T follicular helper cell (primary cell): ENCODE measurements at places on chromosomes 6 and 20.

DNA sequence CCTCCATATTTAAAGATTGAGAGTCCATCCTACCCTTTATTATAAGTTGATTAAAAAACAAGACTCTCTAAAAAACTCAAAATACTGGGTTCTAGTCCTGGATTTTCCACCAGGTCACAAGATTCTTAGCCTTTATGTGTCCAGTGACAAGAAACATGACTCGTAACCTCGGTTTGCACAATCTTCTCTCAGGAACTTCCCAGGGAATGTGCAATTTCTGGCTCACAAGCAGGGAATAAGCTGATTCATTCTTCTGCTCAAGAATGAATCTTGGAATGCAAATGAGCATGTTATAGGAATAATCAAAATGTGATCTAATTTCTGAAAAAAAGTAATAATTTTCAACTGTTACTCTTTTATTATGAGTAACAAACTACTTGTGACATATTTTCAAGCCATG, 45.1 kb downstream of the OGFRL1 start:
- DNase-seq, result no peak

DNA sequence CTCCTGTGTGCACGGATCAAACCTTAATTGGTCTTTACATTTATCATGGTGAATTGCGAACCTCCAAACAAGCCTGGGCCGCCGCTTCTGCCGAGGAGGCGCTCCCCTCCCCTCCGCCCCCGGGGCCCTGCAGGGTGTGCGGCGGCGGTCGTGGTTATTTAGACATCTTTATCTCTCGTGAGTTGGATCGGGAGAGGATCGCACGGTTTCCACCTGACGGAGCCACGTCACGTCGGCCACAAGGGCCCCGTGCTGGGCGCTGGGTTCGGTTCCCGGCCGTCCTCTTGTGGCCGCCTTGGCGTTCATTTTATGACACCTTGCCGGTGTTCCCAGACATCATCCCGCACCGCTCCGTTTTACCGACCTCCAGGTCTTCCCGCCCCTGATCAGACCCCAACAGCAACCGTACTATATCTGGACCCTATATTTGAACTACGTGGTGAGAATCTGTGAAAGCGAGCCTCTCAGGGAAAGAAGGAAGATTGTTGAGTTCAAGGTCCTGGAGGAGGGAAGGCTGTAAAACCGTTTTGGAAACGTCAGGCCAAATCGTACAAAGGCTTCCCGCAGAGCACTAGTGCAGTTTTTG, 1.3 kb upstream of the CNR1 start:
- DNase-seq, result no peak

GRCh38 chr6:142613981-142614380, 312.2 kb downstream of the ADGRG6 start:
- DNase-seq, result no peak

GRCh38 chr6:131213501-131213990, 78.3 kb downstream of the AKAP7 start:
- no peak for DNase-seq

- no peak for DNase-seq
These were observed 15.3 kb upstream of the NINL start for GRCh38 chr20:25600632-25601031.

DNA sequence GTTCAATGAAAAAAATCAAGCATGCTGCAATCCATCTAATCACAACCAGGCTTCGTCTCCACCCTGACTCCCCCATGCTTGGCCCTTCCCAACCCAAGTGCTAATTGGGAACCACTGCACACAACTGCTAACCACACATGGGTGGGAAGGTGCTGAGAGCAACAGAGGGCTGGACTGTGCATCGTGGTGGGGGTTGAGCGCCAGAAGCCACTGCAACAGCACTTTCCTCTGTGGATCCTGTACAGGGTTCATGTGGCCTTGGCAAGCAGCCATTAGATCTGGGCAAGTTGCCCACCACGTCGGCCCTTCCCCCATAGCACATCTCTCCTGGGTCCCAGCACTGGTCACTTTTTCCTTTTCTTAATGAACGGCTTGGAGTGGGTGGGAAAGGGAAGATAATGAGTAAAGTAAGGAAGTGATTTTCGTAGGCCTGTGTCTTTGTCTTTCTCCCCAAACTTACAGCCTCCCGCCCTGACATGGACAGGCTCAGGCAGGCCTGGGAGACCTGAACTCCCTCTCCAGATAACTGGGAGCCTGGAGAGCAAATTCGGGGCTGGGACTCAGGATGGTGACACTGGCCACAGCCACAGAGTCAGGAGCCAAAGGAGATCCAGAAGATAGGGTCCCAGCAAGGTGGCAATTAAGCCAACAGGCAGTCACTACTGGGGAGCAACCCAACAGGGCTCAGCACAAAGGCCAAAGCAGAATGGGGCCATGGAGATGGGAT, 34.4 kb upstream of the MRPS10 start:
- no peak for DNase-seq

DNA sequence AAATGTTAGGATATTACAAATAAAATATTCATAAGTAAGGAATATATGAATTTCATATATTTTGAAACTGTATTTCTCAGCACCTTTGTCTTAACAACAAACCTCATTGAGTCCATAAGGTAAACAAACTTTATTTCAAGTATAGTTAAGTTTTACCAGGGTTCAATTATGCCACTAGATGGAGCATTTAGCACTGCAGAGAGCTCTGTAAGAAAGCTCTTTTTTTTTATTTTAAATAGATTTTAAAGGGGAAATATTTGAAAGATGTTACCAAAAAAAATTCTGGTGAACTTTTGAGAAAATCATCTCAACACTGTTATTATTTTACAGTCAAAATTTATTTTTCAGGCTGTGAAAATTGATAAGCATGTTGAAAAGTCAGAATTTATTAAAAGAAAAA, 955.2 kb upstream of the EYS start:
- DNase-seq, result no peak

DNA sequence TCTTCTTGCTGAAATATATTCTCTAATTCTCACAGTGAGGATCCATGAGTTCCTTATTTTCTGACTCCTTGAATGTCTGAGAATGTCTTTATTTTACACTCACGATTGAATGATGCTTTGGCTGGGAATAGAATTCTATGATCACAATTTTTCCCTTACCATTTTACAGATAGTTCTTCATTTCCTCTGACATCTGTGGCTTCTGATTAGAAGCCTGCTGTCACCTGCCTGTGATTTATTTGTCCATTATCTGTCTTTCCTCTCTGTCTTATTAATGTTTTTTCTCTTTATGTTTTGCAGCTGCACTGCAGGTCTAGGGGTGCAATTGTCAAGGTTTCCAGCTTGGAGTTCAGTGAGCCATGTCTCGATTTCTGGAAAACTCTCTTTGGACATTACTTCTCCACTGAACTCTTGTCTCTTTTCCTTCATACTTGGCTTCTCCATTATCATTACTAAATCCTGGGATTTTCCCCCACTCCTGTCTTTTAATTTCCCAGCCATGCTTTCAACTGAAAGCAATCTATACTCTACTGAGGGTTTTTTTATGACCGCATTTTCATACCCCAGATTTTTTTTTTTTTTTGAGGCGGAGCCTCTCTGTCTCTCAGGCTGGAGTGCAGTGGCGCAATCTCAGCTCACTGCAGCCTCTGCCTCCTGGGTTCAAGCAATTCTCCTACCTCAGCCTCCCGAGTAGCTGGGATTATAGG, 121.2 kb upstream of the PRND start:
- no peak for DNase-seq

- DNase-seq, result no peak
These were observed 352.1 kb upstream of the SOX4 start for GRCh38 chr6:21241231-21242130.

DNA sequence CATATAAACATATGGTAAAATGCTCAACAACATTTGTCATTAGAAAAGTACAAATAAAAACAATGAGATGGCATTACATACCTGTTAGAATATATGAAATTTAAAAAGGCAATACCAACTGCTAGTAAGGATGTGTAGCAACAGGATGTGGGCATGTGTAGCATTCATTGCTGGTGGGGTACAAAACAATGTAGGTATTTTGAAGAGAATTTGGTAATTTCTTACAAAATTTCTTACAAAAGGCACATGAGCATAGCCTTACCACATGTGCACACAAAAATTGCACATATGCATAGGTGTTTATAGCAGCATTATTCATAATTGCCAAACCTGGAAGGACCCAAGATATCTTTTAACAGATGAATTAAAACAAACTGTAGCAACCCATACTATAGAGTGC, 1355.1 kb upstream of the CITED2 start:
- no peak for DNase-seq

- no peak for DNase-seq
These were observed 26.7 kb downstream of the ZNF337 start for GRCh38 chr20:25669826-25670422.

DNA sequence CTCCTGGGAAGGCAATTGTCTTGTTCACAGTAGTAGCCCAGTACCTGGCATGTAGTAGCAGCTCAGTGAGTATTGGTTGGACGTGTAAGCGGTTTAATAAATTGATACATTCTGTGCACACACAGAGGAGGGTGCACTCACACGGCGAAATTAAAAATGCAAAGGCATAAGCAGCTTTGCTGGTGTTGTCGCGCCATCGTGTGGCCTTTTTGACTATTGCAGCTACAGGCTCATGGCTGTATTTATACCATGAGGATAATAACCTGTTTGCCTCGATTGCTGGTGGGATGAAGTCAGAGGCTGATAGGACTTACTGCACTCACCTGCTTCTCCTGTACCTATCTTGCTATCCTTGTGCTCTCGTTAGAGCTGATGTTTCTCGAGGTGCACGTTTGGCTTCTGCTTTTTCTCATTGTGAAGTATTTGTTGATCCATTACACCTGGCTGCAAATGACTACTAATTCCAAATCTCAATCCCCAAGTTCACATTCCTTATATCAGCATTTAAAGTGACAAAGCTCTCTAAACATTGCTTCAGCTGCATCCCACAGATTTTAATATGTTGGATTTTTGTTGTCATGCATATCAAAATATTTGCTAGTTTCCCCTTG, 61.5 kb downstream of the TBXT start:
- DNase-seq, result peak; percentile 36

DNA sequence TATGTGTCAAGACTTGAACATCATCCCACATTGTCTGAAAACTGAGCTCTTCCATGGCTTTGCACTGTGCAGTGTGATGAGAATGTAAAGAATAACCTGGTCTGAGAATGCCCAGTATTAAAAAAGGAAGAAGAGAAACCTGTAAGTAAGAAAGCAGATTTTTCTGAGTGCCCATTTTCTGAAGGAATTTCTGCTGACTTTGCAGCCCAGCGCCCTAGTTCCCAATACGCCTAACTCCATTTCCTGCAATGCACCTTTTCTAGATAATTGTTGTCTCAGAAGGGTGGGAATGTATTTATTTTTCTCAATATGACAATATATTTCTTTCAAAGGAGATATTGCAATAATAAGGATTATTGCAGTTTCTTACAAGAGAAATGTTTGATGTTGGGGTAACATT, 231.5 kb downstream of the HAO1 start:
- no peak for DNase-seq

DNA sequence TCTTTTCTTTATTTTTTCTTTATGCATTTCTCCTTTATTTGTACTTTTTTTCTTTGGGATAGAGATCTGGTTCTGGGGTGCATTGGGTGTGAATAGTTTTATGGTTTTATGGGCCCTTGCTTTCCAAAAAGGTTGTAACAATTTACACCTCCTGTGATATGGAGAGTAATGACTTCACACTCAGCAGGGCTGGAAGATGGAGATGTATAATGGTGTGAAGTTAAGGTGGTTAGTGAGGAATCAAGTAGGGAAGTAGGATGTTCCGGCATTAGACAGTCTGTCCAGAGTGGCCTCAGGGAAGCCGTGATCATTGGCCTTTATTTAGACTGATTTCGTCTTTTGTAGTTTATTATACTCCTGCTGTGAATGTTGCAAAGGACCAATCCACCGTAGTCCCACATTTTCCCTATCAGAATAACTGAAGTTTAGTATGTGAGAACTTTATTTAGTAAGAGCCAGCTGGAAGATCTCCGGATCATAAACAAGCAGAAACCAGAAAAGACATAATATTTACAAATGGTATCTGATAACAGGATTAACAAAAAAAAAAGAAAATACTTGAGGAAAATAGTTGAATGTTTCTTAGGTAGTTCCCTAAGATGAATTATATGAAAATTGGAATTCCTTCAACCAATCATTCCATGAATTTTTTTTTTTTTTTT, 255.5 kb downstream of the TBC1D7 start:
- DNase-seq, result no peak

- no peak for DNase-seq
These were observed 117.5 kb upstream of the CEP85L start for GRCh38 chr6:118768904-118769325.

GRCh38 chr6:20448828-20449227, 47.1 kb downstream of the E2F3 start:
- DNase-seq, result no peak

DNA sequence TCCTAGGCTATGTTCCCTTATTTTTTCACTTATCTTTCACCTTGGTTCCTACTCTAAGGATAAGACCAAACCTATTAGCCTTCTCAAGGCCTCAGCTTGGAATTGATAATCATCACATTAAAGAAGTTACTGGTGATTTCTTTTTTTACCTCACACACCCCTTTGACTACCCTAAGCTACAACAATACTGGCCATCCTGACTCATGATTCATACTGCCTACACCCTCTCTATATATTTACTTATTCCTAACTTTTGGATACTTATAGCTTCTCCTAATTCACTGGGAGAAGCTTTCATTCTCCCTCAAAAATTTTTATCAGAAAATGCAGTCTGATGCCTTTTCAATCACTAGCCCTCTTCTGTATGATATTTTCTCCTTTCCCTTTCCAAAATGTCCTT, 256.1 kb downstream of the TBX18 start:
- no peak for DNase-seq

DNA sequence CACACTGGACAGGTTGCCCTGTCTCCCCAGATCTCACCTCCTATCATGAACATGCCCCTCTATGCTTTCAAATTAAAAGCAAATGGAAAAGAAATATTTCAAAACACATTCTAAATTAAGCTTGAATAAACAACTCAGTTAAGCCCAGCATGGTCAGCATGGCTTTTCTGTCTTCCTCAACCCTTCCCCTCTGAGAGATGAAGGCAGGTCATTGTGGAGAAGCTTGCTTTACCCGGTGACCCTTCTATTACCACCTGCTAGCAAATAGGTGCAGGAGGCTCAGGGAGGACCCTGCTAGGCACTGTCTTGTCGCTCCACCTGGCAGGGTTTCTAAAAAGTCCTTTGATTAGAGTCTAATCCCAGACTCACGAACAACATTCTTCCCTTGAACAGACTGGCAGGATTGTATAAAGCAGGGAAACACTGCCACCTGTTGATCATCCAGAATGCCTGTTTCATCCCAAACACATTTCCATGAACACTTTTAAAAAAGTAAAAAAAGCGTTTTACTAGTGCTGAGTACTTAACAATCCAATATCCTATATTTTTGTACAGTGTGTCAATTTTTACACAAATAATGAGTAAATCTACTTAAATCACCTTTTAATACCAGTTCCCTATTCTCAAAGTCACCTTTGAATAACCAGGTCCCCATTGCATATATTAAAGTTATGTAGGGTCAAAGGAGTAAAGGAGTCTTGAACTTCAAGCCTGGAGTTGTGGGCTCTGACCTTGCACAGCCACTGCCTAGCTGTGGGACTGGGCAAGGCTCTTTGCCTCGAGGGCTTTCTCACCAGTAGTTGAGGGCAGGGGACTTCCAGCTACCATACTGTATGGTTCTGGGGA, 75.5 kb downstream of the GPR6 start:
- no peak for DNase-seq
